CD4-positive, alpha-beta T cell treated with Interleukin-4 for 1 hour (primary cell): ENCODE measurements at places on chromosomes 11 and 22.

GRCh38 chr11:62144641-62145255 is 20.9 kb downstream of the INCENP start:
- no peak for DNase-seq

- DNase-seq: no peak
Measured at GRCh38 chr11:133515107-133515506, 17.2 kb downstream of the OPCML start.

GRCh38 chr11:125975634-125976033 is 29.8 kb downstream of the VSIG10L2 start:
- no peak for DNase-seq

GRCh38 chr11:134425413-134425812 is 13.4 kb upstream of the B3GAT1 start:
- DNase-seq: no peak

GRCh38 chr11:115924744-115925567 is 420.7 kb upstream of the CADM1 start:
- DNase-seq: no peak

- DNase-seq: no peak
Measured at GRCh38 chr22:34055525-34056200, 135.4 kb upstream of the LARGE1 start.

- DNase-seq: no peak
Measured at GRCh38 chr11:57681168-57681567, 13.3 kb downstream of the ZDHHC5 start.

DNA sequence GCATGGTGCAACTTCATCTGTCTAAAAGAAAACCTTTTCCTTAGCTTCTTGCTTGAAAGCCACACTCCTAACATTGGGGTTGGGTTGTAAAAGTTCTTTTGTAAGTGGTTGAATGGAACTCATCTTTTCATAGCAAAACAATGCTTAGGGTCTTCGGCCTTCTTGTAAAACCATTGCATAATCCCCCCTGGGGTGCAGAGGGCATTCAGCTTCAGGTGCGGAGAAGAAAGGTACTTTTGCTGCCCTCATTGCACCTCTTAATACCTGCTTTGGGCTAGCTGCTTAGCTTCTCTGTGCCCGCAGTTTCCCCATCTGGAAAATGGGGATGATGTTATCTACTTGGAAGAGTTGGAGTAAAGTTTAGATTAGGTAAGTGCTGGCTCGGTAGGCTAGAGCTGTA is 10.1 kb downstream of the TEAD1 start:
- DNase-seq: no peak

GRCh38 chr11:110092515-110093406 is at the start of gene ZC3H12C:
Gene ZC3H12C, plus strand, starts transcription at chr11:110093392. Its CDS starts 20 bp downstream, at chr11:110093412.
- DNase-seq: peak; percentile 36

DNA sequence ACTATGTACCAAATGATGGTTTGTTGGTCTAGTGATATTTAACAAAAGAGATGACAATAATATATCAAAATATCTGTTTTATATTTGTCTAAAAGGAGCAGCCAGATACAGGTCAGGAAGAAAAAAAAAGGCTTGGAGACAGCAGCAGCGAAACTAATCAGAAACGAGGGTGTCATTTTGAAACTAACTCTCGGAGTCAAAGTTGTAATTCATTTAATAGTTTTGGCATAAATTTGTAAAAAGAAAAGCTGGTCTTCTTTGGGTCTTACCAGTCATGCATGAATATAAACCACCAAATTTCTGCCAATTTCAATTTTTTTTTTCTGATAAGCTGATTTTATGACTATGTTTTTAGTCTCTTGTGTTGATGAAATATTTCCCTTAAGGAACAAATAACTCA is 25.5 kb downstream of the NPAT start:
- no peak for DNase-seq

- DNase-seq: no peak
Measured at GRCh38 chr11:122979103-122979814, 2.4 kb downstream of the BSX start.

GRCh38 chr11:132818951-132819350 is 713.4 kb downstream of the OPCML start:
- no peak for DNase-seq

DNA sequence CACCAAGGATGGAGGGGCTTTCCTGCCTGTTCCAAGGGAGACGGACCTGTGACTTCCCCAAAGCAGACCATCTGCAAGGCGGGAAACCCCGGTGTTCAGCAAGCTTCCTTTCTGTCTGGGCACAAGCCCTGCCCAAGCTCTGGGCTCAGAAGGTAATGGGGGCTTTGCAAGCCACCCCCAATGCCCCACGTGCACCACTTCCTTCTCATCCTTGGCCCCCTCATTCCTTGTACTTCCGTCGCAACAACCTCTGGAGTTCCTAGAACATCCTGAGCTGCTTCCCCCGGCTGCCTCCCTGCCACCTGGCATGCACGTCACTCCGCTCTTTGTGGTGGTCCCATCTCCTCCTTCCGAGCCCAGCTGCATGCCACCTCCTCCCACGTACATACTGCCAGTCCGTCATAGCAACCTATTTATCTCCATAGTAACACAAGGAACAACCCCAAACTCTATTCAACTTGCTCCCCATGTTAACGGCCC is 3.9 kb downstream of the MYEOV start:
- peak; percentile 48 for DNase-seq

DNA sequence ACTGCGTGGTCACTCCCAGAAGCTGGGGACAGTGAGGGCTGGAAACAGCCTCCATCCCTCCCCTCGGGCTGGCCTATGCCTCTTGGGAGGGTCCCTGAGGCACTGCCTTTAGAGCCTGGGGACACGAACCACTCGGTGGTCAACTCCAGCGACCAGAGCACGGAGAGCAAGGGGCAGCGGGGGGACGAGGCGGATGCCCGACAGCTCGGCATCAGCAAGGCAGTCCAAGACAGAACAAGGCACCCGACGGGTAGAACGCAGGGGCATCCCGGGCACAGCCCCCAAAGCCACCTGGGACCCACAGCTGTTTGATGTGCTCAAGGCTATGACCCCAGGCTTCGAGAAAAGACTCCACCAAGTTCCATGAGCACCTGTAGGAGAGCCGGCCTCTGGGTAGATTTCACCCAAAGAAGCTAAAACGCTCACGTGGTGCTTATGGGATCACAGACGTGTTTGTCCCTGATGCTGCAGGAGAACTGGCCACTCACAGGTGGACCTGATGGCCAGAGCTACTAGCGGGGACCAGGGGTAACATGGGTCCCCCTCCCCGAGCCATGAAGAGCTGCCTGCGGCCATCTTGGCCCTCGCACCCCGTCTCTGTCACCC is 510 bp upstream of the LSP1 start:
- DNase-seq: no peak

DNA sequence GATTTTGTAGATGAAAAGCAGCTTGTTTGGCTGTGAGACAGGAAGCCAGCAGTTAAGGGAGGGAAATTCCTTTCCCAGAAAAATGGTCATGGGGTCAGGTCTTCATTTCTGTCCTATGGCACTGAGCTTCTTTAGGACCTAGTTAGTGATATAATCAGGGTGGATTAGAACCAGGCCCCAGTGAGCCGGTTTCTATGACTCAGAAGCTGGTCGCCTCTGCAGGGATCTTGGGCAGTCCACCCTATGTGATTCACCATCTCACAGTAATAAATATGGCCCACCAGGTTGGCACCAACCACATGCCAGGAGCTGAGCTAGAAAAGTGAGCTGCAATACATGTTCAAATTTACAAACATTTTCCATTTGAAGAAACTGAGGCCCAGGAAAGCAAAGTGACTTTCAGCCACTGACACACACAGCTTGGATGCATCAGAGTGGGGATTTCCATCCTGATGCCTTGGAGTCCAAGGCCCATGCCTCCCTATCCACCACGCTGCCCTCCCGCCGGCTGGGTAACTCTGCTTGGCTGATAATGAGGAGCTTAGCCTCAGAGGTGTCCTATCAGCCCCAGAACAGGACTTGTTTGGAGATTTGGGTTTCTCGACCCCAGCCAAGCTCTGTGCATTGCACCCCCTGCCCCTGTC is 42.0 kb downstream of the CD82 start:
- DNase-seq: no peak

DNA sequence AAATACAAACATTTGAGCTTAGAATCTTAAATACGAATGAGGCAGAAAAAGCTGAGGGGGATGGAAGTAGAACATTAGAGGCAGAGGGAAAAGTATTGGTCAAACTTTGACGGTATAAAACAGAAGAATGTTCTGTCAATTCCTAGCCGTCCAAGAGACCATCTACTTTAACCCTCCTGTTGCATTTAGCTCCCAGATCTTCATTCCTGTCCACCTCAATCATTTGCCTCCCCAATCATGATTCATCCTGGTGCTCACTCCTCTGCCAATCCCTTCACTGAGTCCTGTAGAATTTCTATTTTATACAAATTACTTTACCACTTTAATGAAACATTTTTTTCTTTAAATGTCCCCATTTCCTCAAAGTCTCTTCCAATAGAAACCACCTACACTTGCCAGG is 28.2 kb downstream of the C2CD3 start:
- no peak for DNase-seq

DNA sequence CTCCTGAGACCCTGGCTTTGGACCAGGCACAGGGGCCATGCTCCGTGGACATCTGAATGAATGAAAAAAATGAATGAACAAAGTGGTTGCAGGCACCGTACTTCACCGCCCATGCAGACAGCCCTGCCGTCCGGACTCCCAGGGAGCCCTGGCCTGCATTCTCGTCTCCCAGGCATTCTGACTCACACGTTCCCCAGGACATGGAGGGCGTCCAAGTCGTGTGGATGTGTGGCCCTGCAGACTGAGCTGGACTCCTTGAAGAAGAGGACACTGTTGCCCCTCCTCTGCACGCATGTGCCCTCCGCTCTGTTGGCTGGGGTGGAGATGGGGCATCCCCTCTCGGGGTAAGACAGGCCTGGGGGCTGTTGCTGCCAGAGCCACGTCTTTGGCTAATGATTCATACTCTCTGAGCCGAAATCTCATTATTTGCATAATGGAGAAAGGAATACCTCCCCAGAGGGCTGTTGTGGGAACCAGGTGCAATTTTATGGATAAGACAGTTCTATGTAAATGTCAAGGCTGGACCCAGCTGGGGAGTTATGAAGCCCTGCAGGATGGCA is 49.7 kb downstream of the RTL6 start:
- no peak for DNase-seq

DNA sequence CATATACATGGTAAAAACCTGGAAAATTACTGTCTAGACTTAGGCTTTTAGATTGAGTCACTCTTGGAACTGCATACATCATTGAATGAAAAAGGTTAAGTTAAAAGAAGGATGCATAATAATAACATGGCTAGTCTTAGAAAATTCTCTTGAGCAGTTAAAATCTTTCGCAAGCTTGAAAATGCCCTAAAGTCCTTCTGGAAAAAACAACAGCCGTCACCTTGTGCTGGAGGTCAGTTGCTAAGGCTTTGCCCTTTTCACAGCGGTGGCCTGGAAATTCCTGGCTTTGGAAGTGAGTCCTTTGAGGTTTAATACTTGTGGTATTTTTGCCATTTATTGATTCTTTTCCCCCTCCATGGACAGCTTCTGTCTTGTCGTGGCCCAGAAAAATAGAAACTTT is 17.4 kb upstream of the FBLN1 start:
- DNase-seq: no peak

- no peak for DNase-seq
Measured at GRCh38 chr11:129242855-129243254, 50.7 kb upstream of the ARHGAP32 start.

GRCh38 chr11:86781546-86781945 is 18.8 kb upstream of the PRSS23 start:
- DNase-seq: no peak

DNA sequence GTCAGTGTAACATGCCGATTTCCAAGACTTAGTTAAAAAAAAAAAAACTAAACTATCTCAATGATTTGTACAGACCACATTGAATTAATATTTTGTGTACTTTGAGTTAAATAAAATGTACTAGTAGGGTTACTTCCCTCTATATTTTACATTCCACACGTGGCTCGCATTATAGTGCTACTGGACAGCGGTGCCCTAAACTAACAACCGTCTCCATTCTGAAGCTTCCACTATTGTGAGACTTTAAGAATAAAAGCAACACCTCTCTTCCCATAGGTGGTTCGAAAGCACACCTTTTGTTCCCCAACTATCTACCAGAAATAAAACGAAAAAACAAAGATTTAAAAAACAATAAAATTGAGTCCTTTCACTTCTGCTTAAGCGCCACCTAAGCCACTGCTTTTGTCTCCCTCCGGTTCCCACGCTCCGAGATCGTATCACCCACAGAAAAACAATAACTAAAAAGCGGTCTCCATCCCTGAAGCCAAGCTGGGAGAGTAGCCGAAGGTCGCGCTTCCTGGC is 380 bp upstream of the TTC17 start:
- no peak for DNase-seq

DNA sequence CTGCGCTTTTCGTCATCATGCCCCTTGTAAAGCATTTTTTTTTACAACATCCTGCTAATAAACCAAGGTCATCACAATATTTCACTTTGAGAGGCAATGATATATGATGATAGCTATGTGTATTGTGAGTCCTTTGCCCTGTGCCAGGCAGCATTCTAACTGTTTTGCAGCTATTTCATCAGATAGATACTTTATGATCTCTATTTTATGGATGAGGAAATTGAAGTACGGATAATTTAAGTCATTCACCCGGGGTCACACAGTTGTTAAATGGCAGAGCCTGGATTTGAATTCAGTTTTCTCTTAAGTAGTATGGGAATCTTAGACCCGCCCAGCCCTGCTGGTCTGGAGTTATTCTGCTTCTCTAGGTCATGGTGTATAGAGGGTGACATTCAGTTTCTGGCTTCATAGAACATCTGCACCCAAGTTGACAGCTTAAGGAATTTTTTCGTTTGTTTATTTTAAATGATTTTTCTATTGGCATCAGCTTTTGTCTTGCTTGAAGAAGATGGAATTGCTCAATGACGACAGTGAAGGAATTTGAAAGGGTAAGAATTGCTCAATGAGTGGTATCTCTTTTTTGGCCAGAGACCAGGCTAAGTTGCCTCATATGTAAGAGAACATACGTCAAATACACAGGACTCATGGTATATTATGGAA is 926 bp downstream of the PRR5L start:
- DNase-seq: no peak

- no peak for DNase-seq
Measured at GRCh38 chr11:117130879-117131278, 13.2 kb upstream of the PAFAH1B2 start.

GRCh38 chr22:46578824-46579561 is 41.2 kb upstream of the GRAMD4 start:
- no peak for DNase-seq

DNA sequence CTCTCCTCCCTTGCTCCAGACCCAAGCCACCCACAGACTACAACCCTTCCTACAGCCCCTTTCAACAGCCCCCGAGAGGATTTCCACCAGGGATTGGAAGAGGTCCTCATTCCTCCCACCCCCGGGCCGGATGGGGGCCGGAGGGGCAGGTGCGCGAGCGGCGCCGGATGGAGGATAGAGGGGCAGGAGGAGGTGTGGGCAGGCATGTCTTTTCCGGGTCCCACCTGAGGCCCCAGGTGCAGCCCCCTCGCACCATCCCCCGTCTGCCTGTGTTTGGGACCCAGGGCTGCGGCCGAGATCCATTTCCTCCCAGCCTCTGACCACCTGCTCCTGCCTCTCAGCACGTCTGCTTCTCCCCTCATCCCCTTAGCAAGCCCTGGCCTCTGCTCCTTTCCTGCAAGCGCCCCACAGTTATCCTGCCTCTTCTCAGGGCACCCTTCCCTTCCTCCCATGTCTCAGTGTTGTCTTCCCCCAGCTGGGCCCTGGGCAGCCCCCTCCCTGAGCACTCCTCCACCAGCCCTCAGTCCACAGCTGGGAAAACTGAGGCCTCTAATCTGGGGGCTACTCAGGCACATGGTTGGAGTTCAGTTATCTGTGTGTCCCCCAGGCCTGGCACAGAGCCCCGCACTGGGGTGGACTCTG is 19.3 kb upstream of the CBX7 start:
- no peak for DNase-seq

- DNase-seq: peak; percentile 45
Measured at GRCh38 chr11:76863196-76863777, 2.6 kb downstream of the ACER3 start.
